ENCODE measurements at places on chromosomes 7 and 10. TPM values are rescaled to one million over a fixed set of nuclear protein-coding genes. Genes with fewer than 3 reads are reported as not detected.

GRB10 gene
- 0.48 TPM for total RNA-seq

DNA sequence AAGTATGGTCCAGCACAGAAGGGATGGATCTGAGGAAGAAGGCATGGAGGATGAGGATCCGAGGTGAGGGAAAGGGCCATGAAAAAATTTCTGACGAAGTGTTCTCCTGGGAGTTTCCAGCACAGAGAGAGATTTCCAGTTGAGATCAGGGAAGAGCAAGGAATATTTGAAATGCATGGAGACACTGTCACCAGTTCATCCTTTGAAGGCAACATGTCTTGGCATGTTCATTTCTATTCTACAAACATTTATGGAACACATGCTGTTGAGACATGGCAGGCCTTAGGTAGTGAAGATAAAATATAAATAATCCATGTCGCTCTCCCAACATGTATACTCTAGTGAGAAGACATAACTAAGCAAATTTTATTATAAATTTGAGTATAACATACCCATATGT lies 234.0 kb upstream of the TCF7L2 start:
- no peak for DNase-seq

DNA sequence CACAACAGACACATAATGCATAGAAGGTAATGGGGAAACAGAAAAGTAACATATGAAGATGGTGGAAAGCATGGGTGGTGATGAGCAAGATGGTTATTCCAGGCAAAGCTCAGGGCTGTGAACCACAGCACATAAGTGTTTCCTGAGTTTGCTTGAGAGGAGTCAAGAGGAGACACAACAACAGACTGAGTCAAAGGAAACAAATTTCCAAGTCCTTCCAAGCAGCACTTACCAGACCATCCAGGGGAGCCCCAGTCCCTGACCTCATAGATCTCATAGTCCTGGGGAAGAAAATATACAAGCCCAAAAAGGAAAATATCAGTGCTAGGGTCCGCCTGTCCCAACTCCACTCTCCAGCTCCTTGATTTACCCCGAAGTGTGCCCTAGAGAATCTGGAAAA lies 216.6 kb upstream of the FZD1 start:
- no peak for DNase-seq

DNA sequence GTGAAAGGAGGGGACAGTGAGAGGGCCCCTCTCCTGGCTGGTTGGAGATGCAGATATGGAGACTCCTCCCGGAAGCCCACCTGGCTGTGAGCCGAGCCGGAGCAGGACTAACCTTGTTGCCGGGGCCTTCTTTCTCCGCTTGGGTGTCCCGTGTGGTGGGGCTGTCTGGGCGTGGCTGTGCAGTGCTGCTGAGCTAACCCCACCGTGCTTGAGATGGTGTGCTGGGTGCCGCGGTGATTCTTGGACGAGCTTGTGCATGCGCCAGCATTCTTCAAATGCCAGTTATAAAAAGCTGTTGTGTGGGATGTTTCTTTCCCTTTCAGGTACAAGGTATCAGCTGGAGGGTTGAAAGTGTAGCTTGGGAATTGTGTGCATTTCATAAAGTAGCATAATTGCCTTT lies 48.8 kb downstream of the DAGLB start:
- no peak for DNase-seq

GRCh38 chr7:41045556-41046123 lies 657.2 kb downstream of the INHBA start:
- DNase-seq, result no peak

TAS2R5 gene
- 3.0 TPM for total RNA-seq

DNA sequence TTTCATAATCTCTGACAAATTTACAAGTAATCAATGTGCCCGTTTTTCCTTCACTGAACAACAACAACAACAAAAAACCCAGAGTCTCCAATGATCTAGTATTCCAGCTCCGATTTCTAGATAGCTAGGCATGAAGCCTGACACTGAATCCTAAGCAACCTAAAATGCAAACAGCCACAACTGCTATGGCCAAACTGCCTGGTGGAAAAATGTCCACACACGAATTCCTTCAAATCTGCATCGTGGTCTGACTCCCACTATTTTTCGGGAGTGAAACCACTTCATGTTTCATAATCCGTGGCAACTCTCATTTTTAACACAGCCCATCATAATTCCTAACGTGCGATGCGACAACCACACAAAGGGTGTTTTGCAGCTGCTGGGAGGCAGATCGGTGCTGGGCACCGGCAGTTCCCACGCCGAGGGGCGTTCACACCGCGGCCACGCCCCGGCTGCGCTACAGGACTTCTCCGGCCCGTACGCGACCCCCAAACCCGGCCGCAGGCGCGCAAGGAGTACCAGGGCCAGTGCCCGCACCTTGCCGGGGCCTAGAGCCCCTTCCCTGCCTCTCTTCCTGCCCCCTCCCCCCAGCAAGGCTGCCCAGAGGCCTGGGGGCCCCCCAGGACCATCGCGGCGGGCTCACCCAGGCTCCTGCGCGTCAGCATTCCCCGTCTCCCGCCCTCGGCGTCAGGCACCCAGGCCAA lies 814 bp downstream of the RUFY2 start:
- no peak for DNase-seq

CALML5 gene
- total RNA-seq, result not detected

DNA sequence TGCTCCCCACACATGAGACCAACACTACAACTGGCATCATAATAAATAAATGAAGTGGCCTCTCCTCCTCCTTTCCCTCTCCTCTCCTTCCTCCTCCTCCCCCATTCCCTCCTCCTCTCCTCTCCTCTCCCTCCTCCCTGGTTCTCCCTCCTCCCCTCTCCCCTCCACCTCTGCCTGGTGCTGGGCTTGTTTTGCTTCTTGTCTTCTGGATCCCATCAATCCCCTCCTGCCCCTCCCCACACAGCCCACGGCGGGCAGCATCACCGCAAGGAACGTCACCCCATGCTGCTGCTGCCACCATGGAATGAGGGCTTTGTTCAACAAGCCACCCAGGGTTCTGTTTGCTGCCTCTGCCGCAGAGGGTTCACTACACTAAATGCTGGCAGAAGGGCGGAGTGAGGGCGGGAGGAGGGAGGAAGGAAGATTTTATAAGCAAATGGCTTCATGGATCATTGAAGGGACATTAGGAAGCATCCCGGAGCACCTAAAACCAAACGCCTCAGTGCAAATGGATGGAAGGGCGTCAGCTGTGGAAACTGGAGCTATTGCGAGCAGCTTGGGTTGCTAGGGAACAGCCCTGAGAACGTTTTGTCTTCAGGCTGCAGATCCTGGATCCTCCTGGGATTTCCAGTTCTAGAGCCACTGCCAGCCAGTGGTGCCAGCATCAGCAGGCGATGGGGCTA lies 379.7 kb upstream of the ZMIZ1 start:
- DNase-seq, result no peak

DNA sequence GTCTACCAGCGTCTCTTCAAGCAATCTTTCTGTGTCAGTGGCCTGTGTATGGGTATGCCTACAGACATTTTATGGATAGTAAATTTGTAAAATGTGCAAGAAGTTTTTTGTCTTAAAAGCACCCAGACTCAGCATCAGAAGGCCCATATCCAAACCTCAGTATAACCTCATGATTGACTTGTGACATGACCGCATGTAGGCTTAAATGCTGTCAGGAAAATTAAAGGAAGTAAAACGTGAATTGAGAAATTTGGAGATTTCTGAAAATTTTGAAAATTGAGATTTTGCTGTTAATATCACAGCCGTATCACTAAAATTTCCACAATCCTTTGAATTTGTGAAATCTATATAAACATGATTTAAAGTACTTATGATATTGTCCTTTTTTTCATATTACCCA lies 410.2 kb downstream of the AUTS2 start:
- no peak for DNase-seq

All from natural killer cell treated with Interleukin-12 subunit alpha and Interleukin-12 subunit beta and Interleukin-15 and Interleukin-18, amount 100 ng/mL, for 72 hours (primary cell).